Dermis microvascular lymphatic vessel endothelial cell (primary cell): ENCODE measurements at places on chromosomes 16 and 17. TPM values are rescaled to one million over a fixed set of nuclear protein-coding genes. Genes with fewer than 3 reads are reported as not detected.
A peak's percentile ranks its signal among the peaks of the same experiment; 100 is the strongest.

DNA sequence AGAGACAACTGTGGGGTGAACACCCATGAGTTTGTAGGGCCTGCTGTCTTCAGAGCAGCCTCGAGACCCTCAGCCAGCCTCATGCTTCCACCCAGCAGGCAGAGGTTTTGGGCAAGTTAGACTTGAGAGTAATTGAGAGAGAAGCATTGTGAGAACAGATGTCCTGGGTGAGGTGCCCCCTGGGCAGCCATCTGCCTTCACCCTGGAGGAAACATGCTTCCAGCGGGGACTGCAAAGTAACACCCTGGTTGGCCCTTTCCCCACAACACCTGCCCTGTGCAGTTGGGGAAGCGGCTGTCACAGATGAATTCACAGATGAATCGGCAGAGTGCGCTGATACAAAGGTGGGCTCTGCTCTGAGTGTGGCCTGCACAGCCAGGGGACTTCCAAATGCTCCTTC, 23.4 kb downstream of the ATPAF2 start:
- no peak for DNase-seq

The ZG16 gene
- total RNA-seq, result not detected in 2 replicates

The SPATA22 gene
- 1.7 TPM in 1 of 2 replicates, not detected in the other for total RNA-seq

The SHBG gene
- total RNA-seq, result 0.13 TPM in 1 of 2 replicates, not detected in the other

The SLC4A1 gene
- not detected in 2 replicates for total RNA-seq

GRCh38 chr16:83802135-83802534, 5.6 kb upstream of the HSBP1 start:
- peak; percentile 73 for DNase-seq

The TSR3 gene
- total RNA-seq, result 53.7 and 58.4 TPM in 2 replicates

- no peak for DNase-seq
Measured at GRCh38 chr17:77416105-77416713, 275.4 kb downstream of the SEC14L1 start.

DNA sequence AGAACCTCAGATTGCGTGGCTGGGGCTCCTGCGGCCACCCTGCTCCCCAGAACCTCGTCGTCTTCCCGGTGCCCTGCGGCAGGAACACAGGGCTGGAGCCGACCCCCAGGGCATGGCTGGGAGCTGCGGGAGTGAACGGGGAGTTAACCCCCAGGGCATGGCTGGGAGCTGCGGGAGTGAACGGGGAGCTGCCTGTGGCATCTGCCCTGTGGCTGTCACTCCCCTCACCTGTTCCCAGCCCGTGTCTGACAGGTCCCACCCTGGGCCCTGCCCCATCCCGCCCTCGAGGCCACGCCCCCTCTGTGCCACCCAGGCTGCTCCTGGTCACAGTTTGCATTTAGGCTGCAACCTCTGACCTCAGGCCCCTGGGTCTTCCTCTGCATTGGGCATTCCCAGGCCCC, 39.4 kb upstream of the ACSF3 start:
- no peak for DNase-seq

DNA sequence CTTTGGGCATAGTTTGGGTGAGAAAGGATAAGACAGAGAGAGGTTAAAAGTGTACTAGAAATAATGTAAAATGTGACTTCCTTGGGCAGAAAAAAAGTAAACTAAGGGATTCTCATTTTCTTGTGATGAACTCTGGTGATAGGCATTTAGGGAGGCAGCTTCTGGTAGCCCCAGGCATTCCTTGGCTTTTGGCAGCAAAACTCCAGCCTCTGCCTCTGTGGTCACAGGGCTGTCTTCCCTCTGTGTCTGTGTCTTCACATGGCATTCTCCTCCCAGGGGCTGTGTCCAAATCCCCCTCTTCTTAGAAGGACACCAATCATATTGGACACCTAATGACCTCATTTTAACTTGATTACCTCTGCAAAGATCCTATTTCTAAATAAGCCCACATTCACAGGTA, 54.7 kb downstream of the HS3ST3B1 start:
- DNase-seq, result no peak

GRCh38 chr16:78522327-78522726, 422.9 kb downstream of the WWOX start:
- no peak for DNase-seq

DNA sequence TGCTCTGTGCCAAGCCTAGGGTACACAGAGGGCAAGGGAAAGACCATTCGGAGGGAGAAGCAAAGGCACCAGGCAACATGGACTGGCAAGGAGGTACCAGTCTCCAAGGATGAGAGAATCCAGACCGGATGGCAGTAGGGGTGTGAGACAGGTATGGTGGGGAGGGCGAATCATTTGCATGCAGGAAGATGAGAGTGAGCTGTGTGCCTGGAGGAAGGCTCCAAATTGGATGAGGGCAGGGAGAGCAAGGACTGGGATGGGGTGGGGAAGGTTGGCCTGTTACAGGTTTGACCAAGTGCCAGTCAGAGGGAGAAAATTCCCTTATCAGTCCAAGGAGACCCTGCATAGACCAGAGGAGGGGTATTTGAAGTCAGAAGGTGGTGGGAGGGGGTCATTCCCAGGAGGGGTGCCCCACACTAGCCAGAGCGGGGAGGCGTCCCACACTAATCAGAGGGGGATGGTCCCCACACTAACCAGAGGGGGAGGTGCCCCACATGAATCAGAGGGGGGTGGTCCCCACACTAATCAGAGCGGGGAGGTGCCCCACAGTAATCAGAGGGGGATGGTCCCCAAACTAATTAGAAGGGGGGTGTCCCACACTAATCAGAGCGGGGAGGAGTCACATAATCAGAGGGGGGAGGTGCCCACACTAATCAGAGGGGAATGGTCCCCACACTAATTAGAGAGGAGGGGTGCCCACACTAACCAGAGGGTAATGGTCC, 737 bp downstream of the CANT1 start:
- DNase-seq, result no peak

The HEXD gene
- 6.8 and 15.7 TPM in 2 replicates for total RNA-seq

The KRTAP1-5 gene
- not detected in 2 replicates for total RNA-seq

- no peak for DNase-seq
Measured at GRCh38 chr17:2695961-2696760, 15.4 kb downstream of the CLUH start.

DNA sequence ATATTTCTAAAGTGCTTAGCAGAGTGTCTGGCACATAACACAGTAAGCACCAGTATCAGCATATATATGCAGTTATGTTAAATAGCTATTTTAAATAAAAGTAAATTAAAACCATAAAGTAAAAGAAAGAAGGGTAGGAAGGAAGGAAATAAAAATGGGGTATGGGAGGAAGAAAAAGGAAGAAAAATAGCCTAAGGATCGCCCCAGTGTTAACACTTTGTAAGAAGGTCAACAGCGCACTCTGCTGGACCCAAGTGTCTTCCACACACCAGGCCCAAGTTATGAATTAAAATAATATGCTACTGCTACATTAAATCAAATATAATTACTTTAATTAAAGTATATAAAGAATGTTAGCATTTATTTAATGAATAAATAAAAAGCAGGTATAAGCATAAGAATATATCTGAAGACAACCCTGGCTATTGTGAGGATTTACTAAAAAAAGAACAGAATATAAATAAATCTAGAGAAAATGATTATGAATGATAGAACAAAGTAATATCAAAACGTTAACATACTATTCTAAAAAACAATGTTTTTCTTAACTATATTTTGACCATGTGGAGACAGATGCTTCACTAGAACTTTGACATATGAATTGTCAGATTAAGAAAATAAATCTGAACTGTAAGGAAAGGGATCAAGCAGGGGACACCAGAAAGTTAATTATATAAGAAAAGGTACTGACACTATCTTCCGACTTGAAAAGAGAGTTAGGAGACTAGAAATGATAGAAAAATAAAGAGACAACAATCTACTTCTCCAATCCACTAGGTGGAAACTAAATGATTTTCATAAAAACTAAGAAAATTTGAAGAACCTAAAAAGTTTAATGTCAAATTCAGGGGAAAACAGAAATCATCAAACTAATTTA, 25.9 kb downstream of the BRIP1 start:
- DNase-seq, result peak; percentile 78

DNA sequence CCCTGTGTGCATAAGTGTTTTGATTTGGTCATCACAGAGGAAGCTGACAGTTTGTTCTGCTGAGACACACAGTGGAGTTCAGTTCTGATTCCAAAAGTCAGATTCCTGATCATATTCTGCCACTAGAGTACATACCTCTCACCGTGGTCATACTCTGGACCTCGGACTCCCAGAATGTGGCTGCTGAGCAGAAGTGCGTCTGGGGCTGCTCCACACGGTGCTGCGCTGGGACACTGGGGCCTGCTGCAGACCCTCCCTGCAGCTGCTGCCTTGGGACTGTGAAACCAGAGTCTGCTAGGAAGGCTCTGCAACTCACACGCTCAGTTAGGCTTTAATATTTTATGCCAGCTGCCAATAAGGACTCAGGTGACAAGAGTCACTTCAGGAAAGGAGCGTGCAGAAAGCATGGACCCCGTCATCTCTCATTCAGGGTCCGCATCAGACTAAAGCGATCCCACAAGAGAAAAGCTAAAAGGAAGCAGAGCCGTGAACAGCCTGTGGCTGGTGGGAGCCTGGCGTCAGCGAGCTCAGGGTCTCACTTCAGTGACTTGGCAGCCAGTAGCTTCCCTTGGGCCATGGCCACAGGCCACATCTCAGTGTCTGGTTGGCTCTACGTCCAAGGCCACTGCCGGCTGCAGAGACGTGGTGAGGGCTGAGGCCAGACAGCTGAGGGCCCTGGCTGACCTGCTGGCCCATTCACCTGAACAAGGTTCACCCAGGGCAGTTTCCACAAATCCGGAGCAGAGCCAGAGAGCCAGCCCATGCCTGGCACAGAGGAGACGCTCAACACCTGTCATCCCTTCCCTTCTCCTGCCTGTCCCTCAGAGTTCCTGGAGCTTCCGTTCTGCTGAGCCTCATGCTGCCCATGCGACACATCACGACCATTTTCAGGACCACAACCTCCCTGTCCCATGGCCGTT, 24.7 kb upstream of the KIFC3 start:
- DNase-seq, result no peak

DNA sequence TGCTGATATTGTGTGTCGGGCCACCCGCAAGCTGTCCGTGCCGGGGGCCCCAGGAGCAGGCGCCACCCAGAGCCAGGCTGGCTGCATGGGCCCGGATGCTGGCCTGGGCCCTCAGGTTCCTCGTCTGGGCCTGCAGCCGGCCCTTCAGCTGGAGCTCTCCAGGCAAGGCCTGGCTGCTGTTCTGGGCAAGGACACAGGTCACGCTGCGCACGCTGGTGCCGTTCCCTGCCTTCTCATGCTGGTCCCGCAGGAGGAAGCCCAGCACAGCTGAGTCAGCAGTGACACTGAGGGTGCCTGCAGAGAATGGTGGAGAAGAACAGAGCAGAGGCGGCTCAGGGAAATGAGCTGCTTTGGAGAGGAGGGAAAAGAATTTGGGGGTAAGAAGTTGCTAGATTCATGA, 79.9 kb downstream of the RMI2 start:
- no peak for DNase-seq

- DNase-seq, result no peak
Measured at GRCh38 chr17:42457107-42457792, 1.4 kb upstream of the ATP6V0A1 start.

The SEPTIN1 gene
- under 0.01 and 0.38 TPM in 2 replicates for total RNA-seq

The TOP2A gene
- total RNA-seq, result 27.7 and 65.5 TPM in 2 replicates

- no peak for DNase-seq
Measured at GRCh38 chr17:46916211-46916610, 6.7 kb upstream of the GOSR2 start.

DNA sequence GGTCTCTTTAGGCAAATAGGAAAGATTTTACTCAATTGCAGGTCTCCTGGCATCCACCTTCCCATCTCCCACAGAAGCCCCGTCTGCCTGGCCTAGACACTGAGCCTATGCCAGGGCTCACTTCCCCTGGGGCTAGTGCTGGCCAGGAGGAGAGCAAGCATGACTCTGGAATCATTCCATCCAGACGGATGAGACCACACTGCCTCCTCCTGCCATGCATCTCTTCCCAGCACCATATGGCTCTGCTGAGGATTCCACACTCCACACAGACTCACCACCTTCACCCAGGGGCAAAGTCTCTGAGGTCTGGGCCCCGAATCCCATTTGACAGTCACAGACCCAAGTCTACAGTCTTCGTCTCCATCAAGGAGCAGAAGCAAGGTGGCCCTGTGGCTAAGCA, 346.5 kb downstream of the C16orf95 start:
- DNase-seq, result no peak

- no peak for DNase-seq
Measured at GRCh38 chr17:53721101-53721500, 101.6 kb upstream of the KIF2B start.

GRCh38 chr16:3638916-3639644, 15.4 kb upstream of the DNASE1 start:
- no peak for DNase-seq

GRCh38 chr16:10921536-10922327, 20.5 kb downstream of the DEXI start:
- no peak for DNase-seq

The SOST gene
- not detected in 2 replicates for total RNA-seq
